Activated CD4-positive, alpha-beta T cell treated with anti-CD3 and anti-CD28 coated beads, Interleukin-2, amount 10 ng/mL, durations not matched to agents 7 days and 5 days (primary cell): ENCODE measurements at places on chromosomes 3 and 15. TPM values are rescaled to one million over a fixed set of nuclear protein-coding genes. Genes with fewer than 3 reads are reported as not detected.

DNA sequence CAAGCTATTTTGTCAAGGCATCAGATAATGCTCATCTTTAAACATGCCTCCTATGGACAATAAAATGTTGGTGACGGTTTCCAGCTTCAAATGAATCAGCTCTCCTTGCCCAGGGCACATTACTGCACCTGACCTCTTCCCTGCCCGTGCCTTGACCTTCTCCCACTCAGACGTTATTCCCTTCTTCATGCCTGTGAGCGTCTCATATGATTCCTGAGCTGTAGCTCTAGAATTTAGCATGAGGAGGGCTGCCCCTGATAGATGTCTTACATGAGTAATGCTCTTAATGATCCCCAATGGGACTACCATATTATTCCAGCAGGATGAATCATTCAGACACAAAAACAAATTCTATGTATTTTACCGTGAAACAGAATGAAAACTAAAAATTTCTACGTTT, 762.7 kb downstream of the ROBO1 start:
- H3K27ac ChIP-seq, result no peak overlapping the region
- no peak for DNase-seq
- no peaks in the 10 kb centered on the region for H3K4me1 ChIP-seq

GRCh38 chr15:32885713-32886112, 167.9 kb downstream of the GREM1 start:
- no peaks in the 10 kb centered on the region for H3K36me3 ChIP-seq
- H3K4me3 ChIP-seq, result no peak overlapping the region
- no peak overlapping the region for H3K27ac ChIP-seq
- H3K27me3 ChIP-seq, result no peaks in the 10 kb centered on the region
- no peak for DNase-seq
- H3K4me1 ChIP-seq, result no peaks in the 10 kb centered on the region

DNA sequence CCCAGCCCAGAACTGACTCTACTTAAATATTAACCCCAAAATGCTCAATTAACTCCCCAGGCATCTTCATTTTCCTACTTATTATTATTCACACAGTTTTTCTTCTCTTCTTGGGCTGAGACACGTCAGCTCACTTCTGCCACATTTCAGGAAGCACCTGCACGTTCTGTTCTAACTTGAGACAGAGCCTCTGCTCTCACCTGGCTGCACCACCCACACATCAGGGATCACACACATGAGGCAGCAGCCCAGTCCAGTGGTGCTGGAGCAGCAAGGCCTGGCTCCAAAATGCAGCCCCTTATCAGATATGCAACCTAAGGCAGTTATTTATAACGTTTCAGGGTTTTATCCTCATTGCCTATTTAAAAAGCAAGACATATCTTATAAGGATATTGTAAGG, 127.5 kb downstream of the OSBPL10 start:
- DNase-seq, result no peak
- no peaks in the 10 kb centered on the region for H3K36me3 ChIP-seq
- no peak overlapping the region for H3K27ac ChIP-seq

The MITF gene
- 0.10 TPM for total RNA-seq

GRCh38 chr15:26391567-26392194, 381.2 kb downstream of the GABRB3 start:
- no peak overlapping the region for H3K27ac ChIP-seq
- no peak overlapping the region for H3K4me3 ChIP-seq
- no peaks in the 10 kb centered on the region for H3K36me3 ChIP-seq

- H3K27ac ChIP-seq, result no peak overlapping the region
- peaks cover 18% of the 10 kb centered on the region for H3K36me3 ChIP-seq
- peaks cover 41% of the 10 kb centered on the region for H3K4me1 ChIP-seq
- H3K4me3 ChIP-seq, result no peak overlapping the region
- H3K27me3 ChIP-seq, result no peaks in the 10 kb centered on the region
Measured at GRCh38 chr3:59442046-59442445, 392.2 kb upstream of the CFAP20DC start.
